CD4-positive, alpha-beta T cell treated with Interleukin-12 subunit alpha and Interleukin-12 subunit beta, for 1 hour (primary cell): ENCODE measurements at places on chromosomes 2 and 18.

- DNase-seq = no peak
These were observed 343.7 kb downstream of the INSIG2 start for GRCh38 chr2:118431997-118432396.

- DNase-seq = no peak
These were observed 5.7 kb downstream of the KIF1A start for GRCh38 chr2:240814280-240814679.

- DNase-seq = no peak
These were observed 85.3 kb downstream of the C2orf74 start for GRCh38 chr2:61247204-61247812.

GRCh38 chr2:36683002-36683401 is 13.5 kb upstream of the VIT start:
- no peak for DNase-seq

- no peak for DNase-seq
These were observed 6.5 kb downstream of the DGUOK start for GRCh38 chr2:73933194-73933593.

DNA sequence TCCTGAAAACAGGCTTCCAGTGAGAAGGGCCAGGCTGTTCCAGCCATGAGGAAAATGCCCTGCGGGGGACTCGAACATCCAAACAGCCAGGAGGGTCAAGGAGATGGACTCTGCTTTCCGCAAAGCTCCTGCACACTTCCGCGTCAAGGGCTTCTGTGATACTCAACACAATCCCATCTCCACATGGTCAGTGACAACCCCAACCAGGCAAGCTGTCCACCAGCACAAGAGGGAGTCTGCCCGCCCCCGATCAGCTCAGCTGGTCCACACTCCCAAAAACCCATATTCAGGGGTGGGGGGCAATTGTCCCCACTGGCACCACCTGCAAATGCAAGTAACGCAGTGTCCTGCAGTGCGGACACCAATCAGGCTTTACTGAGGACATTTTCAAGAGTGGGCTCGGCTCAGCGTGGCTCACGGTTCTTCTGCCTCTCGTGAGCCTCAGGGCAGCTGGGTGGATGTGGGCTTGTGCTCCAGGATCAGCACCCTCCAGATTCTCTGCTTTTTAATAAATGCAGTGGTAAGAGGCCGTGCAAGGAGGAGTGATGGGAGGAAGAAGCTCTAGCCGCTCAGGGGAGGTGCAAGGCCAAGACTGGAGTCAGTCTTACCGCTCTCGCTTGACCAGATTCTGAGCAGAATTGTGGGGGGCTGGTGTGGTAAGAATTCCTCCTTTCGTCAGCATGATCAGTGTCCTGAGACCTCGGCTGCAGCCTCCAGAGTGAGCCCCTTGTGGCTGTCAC is 19.5 kb upstream of the CIDEA start:
- no peak for DNase-seq

DNA sequence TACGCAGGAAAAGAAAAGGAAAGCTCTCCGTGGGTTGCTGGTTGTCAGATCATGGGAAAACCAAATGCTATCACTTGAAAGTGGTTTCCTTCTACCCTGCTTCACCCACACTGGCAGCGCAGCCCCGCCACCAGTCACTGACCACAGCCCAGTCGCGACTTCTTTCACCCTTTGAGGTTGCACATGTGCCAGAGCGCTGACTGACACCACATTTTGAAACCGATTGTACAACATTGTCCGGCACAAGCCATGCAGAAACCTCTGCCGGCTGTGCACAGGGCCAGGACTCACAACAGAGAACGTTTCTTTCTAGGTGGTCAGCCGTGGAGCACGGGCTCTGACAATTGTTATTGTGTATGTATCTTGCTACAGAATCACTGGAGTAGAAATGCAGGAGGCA is 827.2 kb upstream of the POU3F3 start:
- DNase-seq = no peak

- DNase-seq = no peak
These were observed 9.8 kb downstream of the FBXO11 start for GRCh38 chr2:47896450-47896968.

GRCh38 chr2:162473296-162473695 is 129.4 kb downstream of the GCA start:
- DNase-seq = no peak

- no peak for DNase-seq
These were observed 50.3 kb upstream of the FOSL2 start for GRCh38 chr2:28342081-28342967.

- DNase-seq = no peak
These were observed 316 bp downstream of the CRIM1 start for GRCh38 chr2:36355890-36356297.

GRCh38 chr18:43830947-43831346 is 553.7 kb upstream of the SYT4 start:
- no peak for DNase-seq

GRCh38 chr2:212908682-212909435 is 242.6 kb downstream of the IKZF2 start:
- no peak for DNase-seq

DNA sequence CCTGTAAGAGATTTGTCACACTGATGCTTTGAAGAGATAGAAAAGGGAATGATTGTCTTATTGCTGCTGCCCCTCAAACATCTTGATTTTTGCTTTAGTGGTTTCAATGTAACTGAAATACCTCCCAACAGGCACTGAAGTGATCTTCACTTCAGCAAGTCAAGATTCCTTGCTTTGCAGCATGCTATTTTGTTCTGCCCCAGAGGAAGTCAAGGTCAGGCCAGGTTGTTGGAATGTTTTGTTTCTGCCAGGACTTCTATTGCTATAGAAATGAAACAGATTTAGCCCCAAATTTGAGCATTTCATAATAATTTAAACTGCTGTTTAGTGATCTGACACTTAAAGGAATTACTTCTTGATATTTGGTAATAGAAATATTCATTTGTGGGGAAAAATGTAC is 277.6 kb downstream of the ZNF804A start:
- DNase-seq = no peak

DNA sequence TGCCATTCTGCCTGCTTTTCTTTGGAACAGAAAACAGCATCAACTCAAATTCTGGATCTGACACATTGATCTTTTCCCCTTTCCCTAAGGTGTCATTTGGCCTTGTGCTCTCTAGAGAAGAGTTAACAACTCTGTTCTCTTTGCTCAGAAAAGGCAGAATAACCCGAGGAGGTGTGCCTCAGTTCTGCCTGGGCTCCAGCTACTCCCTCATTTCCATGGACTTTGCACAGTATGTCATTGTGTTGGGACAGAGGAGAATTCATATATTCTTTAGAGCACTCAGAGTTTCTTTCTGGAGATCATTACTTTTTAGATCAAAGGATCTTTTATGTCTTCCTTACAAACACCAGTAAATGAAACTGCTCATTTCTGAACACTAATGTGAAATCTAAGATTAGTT is 249.1 kb downstream of the PHLPP1 start:
- DNase-seq = no peak

DNA sequence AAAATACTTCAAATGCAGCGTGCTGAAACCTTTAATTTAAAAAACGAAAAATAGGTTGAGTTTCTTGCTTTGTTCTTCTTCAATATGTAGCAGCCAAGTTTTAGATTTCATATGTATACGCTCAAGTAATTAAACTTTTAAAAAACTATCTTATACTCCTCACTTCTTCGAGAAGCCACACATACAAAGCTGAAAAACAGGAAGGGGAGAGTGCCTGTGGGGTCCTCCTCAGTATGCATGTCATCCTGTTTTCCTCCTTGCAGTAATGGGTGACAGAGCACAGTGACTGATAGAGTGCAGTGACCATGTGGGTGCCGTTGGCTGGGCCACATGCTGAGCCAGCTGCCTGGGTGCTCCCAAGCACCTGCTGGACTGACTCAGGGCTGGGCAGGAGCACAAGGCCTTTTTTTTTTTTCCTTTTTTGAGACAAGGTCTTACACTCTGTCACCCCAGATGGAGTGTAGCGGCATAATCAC is 33.3 kb downstream of the UXS1 start:
- peak; percentile 56 for DNase-seq

- no peak for DNase-seq
These were observed 228.9 kb downstream of the NEDD4L start for GRCh38 chr18:58272779-58273435.

DNA sequence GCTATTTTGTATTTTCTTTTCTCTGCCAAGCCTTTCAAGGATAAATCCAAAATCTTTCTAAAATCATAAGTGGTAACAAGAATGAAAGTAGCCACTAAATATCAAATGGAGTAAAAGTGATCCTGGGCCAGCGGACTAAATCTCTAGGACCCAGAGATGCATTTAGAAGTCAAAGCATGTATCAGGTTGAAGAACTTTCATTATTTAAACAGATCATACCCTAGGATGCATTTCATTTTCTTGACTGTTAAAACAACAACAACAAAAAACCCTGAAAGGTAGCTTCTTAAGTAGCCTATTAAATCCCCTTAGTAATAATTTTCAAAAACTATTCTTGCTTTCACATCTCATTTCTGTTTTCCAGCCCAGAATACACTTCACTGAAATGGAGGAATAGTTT is 4.8 kb upstream of the POU3F3 start:
- no peak for DNase-seq

- no peak for DNase-seq
These were observed 24.1 kb downstream of the INPP4A start for GRCh38 chr2:98468621-98469236.

DNA sequence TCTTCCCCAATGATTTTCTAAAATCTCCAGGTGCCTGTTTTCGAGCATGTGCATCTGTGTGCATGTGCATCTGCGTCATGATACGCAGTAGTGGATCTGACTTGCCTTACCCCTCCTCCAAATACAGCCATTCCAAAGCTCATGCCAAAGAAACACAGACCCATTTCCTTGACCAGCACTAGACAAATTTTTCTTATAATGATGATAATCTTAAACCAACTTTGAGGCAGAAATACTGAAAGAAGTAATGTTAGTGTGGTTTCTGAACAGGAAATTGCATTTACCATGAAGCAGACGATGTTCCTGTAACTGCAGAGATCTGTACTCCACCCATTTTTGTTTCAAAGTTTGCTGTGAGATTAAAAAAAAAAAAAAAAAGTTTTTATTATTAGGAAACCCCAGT is 25.6 kb downstream of the CYTIP start:
- DNase-seq = peak; percentile 78

GRCh38 chr18:37432436-37433195 is 133.0 kb downstream of the CELF4 start:
- no peak for DNase-seq

DNA sequence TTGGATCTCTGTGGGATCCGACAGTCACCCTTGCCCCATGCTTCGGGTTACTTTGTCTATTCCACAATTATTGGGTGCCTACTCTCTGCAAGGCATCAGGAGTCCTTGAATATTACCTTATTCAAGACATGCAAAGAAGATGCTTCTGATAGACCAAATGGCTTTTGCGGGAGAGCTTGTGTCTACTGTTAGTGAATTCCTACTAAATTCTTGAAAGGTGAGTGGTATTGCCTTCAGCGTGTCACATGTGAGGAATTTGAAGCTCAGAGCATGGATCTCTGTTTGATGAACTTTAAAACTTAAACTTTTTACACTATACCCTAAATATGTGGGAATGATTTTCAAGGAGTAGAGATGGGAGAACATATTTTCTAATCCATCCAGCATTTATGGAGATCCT is 184.4 kb downstream of the LTBP1 start:
- DNase-seq = no peak

- no peak for DNase-seq
These were observed 41.4 kb upstream of the RBMS1 start for GRCh38 chr2:160534996-160535395.

DNA sequence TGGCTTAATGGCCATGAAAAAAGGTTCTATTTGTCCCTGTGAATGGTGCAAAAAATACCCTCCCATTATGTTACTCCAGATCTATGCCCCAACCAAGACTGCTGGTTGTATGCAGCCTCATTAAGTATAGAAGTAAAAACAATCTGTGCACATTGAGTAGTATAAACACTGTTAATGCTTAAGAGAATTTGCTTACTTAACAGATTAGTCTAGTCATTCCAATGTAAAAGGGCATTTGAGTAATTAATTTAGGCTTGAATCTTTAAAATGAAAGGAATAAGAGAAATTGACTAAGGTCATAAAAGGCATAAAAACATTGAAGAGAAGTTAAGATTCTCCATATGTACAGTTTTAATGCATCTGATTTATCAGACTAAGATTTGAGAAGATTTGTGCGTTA is 51.2 kb downstream of the FAM124B start:
- no peak for DNase-seq

DNA sequence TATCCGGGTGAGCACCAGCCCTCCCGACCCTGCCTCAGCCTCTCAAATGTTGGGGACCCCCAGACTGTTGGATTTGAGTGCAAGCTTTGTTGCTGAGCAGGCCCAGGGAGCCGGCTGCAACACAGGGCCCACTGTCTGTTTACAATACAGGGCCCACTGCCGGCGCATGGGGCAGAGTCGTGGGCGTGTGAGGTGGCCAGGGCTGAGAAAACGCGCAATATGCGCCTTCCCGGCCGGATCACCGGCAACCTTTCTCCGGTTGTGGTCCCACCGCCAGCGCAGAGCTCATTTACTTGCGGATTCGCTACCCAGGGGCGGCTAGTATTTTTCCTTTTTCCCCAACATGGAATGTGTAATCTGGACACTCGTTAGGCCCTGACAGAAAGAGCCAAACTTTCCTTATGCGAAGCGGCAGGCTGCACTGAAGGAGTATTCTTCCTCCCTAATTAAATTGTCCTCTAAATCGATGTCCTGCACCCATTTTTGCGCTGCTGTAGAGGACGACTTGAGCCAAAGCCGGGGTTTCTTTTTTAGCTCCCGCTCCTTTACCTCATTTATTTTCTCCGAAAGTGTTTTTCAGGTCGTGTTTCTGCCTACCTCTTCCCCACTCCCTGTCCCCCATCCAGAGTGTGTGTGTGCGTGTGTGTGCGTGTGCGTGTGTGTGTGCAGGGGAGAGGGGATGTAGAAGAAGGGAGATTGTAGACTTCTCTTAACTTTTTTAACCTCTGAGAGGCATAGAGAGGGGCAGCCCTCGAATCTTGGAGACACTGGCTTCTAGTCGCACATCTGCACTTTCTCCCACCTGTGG is 2.7 kb downstream of the OTX1 start:
- DNase-seq = no peak

DNA sequence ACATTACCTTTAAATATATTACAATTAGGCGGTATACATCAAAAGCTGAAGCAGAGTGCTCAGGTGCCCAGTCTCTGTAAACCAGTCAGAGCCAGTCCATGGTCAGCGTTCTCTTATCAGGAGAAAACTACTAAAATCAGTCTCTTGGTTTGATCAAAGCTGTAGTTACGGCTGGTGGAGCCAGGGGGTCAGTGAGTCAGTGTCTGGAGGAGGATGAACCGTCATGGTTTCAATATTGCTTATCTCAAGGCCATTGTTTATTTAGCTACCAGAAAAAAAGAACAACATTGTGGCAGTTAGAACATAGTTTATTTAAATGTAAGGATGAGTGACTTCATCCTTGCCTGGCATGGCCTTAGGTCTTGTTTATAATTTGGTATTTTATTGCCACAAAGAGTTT is 71.3 kb upstream of the NYAP2 start:
- no peak for DNase-seq
